ENCODE measurements at places on chromosomes 1 and 21.

GRCh38 chr1:220300442-220301121 is 28.3 kb upstream of the RAB3GAP2 start:
- DNase-seq: no peak

DNA sequence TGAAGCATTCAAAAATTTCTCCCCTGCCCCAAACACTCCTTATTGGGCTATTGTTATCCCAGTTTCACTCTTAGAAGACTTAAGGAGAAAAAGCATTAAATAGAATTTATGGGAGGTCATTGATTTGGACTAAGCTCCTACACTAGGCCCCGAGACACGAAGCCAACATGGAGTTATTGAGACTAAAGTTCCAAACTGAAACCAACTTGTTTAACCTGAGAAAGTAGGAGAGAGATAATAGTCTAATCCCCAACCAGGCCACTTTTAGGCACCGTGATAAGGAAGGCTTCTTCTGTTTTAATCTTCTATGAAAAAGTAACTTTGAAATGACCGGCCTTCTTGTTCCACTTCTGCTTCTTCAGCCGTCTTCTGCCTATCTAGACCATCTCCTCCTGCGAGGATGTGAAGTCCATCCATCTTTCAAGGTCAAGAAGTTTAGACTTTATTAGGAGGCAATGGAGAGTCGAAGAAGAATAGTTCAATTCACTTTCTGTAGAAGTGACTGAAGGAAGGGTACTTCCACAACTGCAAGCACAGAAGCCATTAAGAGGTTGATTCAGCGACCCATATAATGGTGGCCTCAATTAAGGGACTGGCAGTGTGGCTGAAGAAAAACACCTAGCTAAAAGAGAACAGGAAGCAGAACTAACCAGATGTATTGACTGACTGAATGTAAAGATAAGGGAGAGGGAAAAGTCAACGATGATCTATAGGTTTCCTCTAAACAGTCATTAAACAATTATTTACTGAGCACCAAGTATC is 428.8 kb downstream of the SMYD3 start:
- DNase-seq: no peak

DNA sequence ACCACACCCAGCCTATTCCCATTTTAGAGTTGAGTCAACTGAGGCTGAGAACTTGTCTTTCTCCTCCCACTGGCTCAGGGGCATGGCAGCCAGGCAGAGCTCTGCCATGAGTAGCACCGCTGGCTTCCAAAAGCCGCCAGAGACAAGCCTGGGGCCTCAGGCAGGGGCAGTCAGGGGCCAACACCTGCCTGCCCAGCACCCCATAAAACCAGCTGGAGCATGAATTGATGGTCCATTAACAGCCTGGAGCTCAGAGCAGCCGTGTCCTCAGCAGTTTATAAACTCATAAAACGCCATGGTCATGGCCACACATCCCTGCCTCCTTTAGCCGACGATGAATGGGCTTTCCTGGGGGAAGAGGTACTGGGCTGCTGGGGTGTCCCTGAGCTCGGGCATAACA is 50.6 kb upstream of the PAX7 start:
- no peak for DNase-seq

GRCh38 chr1:241422470-241422869 is 65.5 kb upstream of the RGS7 start:
- DNase-seq: no peak

- DNase-seq: no peak
Measured at GRCh38 chr1:29272147-29272907, 36.0 kb downstream of the PTPRU start.

- DNase-seq: no peak
Measured at GRCh38 chr1:51237351-51238033, 1.4 kb downstream of the RNF11 start.

- DNase-seq: no peak
Measured at GRCh38 chr1:8698012-8698630, 119.3 kb downstream of the RERE start.

DNA sequence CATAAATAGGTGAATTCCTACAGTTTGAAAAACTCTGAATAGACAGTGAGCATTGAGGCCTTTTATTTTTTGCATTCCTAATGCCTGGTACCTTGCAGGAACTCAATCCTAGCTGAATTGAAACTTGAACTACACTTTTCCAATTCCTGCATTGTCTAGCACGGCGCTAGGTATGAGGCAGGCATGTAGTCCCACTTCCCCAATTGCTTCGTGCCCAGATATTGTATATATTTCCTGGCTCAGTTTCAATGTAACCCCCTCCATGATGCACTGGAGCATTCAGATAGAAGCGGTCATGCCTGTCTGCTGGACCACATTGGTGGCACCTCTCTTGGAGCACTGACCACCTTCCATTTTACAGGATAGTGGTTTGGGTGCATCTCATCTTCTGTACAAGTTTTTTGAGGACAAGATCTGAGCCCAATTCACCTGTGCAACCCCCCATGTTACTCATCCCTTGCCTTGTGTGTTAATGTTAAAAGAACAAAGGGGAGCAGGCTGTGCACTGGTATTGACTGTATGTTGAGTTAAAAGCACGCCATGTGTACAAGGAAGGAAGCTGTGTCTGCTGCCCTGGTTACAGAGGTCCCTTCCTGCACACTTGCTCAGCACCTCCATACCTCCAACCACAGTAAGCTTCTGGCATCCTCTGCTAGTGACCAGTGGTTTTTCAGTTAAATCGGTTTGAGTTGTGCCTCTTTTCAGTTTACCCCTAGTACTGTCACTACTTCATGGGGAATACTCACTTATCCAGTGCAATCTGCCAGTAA is 10.0 kb upstream of the RAB7B start:
- no peak for DNase-seq

GRCh38 chr1:99503276-99503747 is 142.6 kb upstream of the PALMD start:
- DNase-seq: no peak

DNA sequence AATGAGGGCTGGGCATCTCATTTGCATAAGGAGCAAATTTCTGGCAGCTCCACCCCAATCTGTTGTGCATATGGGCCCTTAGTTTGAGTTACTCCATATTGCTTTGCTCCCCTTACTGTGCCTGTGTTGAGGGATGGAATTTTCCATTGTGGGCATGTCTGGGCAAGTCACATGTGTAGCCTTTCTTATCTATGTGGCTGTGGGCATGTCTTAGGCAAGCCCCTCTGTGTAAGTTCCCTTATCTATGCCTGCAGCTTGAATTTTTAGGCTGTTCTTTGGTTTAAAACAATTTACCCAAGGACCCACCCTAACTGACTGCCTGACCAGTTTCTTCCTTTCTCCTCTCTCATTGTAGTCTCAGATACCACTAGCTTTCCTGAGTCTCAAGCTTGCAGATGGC is 405.7 kb upstream of the NCAM2 start:
- DNase-seq: no peak

GRCh38 chr1:164515711-164516331 is 43.2 kb upstream of the PBX1 start:
- no peak for DNase-seq

DNA sequence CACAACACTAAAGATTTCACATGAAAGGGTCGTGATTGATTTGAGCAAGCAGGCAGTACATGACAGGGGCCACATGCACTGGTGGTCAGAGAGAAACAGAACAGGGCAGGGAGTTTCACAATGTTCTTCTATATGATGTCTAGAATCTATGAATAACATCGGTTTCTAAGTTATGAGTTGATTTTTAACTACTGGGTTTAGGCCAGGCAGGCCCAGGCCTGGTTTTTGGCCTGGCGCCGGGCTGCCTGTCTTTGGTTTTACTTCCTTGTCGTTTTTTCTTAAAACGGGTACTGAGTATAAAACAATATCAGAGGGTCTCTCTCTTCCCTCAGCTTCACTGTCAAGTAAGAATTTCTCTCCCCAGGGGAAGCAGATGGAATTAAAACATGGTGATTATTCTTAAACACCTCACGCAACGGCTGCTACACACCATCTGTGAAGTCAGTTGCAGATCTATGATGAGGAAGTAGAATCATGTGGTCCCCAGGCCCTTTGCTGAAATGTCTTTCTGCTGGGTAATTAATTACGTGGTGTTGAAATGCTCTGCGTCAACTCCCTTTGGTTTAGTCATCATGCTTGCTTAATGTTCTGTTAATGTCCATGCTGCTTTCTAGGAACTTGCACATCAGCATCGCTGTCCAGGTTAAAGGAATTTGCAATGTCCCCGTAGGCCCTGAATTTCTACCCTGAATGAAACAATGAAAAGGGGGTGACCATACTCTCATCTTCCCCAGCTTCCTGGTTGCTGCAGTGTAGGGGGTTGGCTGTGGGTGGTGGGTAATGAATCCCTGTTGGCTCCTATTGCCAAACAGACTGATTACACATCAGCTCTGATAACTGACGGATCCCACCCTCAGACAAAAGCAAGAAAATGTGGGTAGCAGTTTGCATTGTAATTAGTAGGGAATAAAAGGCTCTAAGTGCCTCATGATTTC is 70.3 kb downstream of the SERINC2 start:
- no peak for DNase-seq

- DNase-seq: no peak
Measured at GRCh38 chr1:165057956-165058355, 298.6 kb downstream of the LMX1A start.

- DNase-seq: no peak
Measured at GRCh38 chr1:112689196-112689841, 14.9 kb downstream of the MOV10 start.

DNA sequence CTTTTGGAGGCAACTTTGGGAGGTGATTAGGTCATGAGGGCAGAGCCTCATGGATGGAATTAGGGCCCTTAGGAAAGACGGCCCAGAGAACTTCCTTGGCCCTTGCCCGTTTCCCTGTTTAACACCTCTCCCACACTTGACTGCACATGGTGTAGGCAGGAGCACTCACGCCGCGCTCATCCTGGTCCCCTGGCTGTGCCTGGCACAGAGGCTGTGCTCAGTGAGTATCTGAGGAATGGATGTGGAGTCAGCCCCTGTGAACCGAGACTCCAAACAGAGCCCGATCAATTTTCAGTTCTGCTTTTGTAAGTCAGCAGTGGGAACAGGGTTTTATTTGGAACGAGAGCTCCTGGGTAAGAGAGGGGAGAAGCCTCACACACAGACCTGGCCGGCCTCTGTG is 29.8 kb upstream of the ETV3 start:
- no peak for DNase-seq

- DNase-seq: no peak
Measured at GRCh38 chr1:243323491-243323890, 67.7 kb downstream of the SDCCAG8 start.

DNA sequence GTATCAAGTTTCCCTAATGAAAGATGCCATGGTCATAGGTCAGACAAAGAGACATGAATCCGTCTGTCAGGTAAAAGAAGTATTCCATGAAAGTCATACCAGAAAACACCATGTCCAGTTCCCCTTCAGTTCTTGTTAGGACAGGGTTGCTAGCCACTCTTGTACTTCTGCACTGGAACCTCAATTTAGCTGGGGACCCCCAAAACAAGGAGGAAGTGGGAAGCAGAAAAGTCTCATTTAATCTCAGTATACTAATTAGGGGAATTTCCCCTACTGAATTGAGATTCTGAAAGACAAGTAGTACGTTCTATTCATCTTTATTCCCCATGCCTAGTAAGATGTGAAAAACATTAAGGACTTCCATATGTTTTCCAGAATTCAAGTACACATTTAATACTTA is 1289.9 kb upstream of the B3GALT2 start:
- DNase-seq: no peak

Data from activated gamma-delta T cell treated with Interleukin-2 at 50 U/mL for 16 hours (primary cell).